Dermis microvascular lymphatic vessel endothelial cell (primary cell): ENCODE measurements at places on chromosomes 1 and 21. TPM values are rescaled to one million over a fixed set of nuclear protein-coding genes. Genes with fewer than 3 reads are reported as not detected.

DNA sequence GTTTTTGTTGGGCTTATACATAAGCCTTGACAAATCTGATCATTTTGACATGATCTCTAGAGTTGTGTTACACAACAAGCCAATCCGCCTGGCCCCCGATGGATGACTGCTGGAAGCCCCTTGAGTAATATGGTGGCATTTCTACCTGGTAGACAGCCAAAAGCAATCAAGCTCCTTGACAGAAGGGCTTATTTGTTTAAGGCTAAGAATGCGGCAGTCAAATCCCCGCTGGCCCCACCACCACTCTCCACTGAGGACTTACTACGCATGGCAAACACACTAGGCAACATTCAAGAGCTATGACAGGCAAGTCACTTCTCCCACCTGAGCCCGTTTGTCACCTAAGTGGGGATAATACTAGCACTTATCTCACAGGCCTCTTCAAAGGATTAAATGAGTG, 33.4 kb upstream of the C1orf198 start:
- DNase-seq, result no peak

- DNase-seq, result no peak
Measured at GRCh38 chr1:89870998-89871397, 50.2 kb downstream of the LRRC8D start.

GRCh38 chr1:30749691-30750583, 7.6 kb downstream of the LAPTM5 start:
- no peak for DNase-seq

GRCh38 chr1:244140420-244140819, 89.3 kb downstream of the ZBTB18 start:
- no peak for DNase-seq

DNA sequence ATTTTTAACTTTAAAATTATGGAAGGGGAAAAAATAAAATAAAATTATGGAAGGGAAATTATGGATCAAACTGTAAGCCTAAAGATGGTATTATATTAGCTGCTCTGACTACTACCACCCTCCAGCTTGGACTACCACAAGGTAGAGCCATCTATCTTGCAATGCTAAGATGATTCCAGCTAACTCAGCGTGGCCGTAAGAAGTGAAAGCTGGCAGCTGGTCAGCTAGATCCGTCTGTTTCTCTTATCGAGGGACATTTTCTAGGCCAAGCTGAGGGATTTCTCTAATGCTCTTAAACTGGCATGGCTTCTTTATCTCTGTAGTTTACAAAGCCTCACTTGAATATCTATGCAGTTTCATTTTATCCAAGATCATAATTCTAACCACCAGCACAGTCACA, 31.5 kb downstream of the LYST start:
- no peak for DNase-seq

DNA sequence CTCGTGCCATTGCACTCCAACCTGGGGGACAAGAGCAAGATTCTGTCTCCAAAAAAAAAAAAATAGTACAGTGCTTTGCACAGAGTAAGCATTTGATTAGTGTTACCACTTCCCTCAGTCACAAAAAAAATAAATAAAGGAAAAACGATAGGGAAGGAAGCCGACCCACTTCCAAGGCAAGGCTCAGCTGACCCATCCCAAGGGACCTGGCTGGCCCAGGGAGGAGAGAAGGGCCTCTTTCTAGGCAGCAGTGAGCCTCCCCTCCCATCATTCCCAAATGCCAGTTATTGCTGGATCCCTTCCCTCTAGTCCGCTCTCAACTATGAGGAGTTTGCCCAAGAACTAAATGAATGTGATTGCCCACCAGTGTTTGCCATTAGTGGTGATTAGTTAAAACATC, 77.8 kb downstream of the TMEM53 start:
- DNase-seq, result no peak

DNA sequence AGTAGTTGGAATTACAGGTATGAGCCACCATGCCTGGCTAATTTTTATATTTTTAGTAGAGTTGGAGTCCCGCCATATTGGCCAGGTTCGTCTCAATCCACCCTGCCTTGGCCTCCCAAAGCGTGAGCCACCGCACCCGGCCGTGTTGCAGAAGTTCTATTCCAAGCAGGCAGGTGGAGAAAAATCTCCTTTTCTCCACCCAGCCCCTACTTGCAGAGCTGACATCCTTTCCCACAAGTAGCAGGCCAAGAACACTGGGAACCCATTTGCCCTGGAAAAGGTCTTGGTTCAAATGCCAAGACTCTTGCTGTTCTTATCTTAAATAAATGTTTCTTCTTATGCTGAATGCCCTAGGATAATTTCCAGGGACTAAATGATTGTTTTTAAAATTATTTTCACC, 17.5 kb downstream of the AGL start:
- DNase-seq, result no peak

- peak; percentile 73 for DNase-seq
Measured at GRCh38 chr1:28437924-28438699, 67.7 kb upstream of the RCC1 start.

GRCh38 chr1:36816348-36816747, 218.0 kb downstream of the GRIK3 start:
- no peak for DNase-seq

DNA sequence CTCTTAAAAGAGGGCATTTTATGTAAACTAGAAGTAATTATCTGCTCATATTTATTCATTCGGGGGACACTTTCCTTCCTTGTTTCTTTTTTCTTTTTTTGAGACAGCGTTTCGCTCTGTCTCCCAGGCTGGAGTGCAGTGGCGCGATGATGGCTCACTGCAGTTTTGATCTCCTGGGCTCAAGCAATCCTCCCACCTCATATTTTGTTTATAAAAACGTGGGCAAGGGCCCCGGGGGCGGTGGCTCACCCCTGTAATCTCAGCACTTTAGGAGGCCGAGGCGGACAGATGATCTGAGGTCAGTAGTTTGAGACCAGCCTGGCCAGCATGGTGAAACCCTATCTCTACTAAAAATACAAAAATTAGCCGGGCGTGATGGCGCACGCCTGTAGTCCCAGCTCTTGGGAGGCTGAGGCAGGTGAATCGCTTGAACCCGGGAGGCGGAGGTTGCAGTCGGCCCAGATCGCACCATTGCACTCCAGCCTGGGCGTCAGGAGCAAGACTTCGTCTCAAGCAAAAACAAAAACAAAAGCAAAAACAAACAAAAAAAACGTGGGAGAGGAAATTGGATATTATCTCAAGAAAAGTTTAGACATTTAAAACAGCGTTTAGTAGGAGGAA, 926 bp upstream of the DFFA start:
- no peak for DNase-seq

GRCh38 chr21:28871388-28872010, 121.2 kb downstream of the LTN1 start:
- no peak for DNase-seq

DNA sequence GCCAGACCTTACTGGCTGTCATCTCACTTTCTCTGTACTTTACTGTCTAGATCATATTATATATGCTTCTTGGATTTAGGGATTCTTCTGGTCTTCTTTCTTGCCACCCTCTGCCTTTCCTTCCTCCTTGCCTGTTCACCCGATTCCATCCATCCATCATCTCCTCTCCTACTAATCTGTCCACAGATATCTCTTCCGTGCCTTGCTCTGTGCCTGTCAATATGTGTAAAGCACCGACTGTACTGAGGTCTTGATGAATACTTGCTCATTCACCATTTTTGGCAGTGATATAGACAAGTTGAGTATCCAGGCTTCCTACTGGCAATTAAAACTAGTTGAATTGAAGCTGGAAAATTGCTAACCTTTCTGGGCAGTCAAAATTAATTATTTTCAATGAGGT, 8.1 kb downstream of the FMN2 start:
- no peak for DNase-seq

DNA sequence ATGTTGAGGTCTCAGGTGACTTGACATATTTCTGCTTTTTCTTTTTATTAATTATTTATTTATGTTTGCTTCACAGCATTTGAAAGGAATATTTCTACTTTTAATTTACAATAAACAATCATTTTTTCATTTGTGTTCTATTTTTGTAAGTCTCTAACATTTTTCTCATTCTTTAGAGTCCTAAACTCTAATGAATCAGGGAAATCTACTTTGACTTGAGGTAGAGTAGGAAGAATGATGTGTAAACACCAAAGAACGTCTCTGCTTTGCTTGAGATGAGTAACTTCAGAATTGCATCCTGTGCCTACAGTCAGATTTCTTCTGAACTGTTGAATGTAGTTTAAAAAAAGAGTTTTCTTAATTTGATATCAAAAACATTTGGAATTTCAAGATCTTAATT, 65.2 kb downstream of the CNST start:
- DNase-seq, result no peak

DNA sequence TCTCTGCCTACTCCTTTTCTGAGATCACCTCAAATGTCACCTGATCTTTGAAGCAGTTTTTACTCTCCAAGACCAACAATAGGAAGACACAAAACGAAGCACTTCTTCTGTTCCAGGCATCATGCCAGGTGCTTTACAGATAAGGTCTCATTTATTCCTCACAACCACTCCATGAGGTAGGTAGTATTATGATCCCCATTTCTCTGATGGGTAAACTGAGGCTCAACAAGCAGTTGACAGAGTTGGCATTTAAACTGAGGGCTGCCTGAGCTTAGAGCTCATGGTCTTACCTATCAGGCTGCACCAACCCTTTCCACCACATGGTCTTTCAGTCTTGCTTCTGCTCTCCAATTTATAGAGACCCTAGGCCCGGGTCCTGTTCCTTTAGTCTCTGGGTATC, 147.2 kb upstream of the JUN start:
- no peak for DNase-seq

GRCh38 chr1:223228201-223228600, 85.2 kb upstream of the TLR5 start:
- DNase-seq, result no peak

DNA sequence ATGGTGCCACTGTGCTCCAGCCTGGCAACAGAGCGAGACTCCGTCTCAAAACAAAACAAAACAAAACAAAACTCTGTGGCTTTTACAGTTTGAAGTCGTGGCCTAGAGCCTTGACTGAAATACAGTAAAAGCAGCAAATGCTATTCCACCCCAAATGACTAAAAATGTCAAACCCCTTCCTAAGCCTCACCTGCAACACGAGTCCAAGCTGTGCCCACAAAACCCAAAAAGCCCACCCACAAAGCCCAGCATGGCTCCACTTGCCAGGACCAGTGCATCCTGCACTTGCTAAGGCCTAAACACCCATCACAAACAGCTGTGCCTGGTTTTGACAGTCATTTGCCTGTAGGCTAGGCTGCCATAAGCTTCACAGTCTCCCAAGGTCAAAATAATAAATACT, 21.3 kb downstream of the VAV3 start:
- DNase-seq, result no peak

FBXO44 gene
- 6.4 and 9.6 TPM in 2 replicates for total RNA-seq

CBR1 gene
- total RNA-seq, result 13.4 and 23.3 TPM in 2 replicates

CRYBG2 gene
- 0.25 and 0.51 TPM in 2 replicates for total RNA-seq

CDC20 gene
- 18.6 and 53.7 TPM in 2 replicates for total RNA-seq

RAD54L gene
- 2.0 and 3.0 TPM in 2 replicates for total RNA-seq

CNR2 gene
- not detected in 2 replicates for total RNA-seq
